Activated CD8-positive, alpha-beta memory T cell treated with anti-CD3 and anti-CD28 coated beads for 1 hour (primary cell): ENCODE measurements at places on chromosomes 3 and 15.

- no peak for DNase-seq
Measured at GRCh38 chr3:70829092-70829491, 516.7 kb upstream of the MDFIC2 start.

DNA sequence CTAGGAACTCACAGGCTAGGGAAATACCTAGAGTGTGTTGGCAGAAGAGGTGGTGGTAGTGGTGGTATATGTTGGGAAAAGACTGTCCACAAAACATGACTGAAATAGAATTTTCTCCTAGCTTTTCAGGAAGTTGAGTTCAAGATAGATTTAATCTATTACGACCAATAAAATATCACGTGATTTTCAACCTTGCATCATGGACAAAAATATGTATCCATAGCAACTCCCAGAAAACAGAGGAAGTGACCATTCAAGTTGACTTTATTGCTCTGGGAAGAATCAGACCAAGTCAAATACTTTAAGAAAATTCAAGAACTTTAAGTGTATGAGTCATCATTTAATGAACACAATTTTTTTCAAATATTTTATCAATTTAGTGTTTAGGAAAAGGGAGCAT lies 347.0 kb upstream of the ZNF385D start:
- DNase-seq, result no peak

GRCh38 chr3:141998669-141999290 lies 122.3 kb downstream of the ATP1B3 start:
- DNase-seq, result no peak

GRCh38 chr15:74399100-74399499 lies 31.7 kb upstream of the CYP11A1 start:
- no peak for DNase-seq

GRCh38 chr3:141860766-141861513 lies 15.5 kb upstream of the ATP1B3 start:
- DNase-seq, result no peak

- no peak for DNase-seq
Measured at GRCh38 chr3:130569461-130570365, 52.7 kb downstream of the COL6A6 start.

DNA sequence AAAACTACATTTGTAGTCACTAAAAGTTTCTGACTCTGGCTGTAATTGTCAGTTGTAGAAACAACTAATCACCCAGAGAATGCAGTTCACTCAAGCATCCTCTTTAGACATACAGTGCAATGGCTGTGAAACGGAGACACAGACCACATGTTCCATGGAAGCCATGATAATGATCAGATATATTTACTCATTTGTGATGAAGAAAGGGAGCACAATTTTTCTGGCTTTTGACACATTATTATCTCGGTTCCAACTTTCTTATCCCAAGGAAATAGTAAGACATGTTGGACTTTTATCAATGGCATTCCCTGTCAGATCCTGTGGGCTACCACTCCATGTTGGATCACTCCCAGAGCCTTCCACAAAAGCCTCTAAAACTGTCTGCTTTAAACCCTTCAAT lies 215.0 kb upstream of the LRIG1 start:
- DNase-seq, result no peak

- DNase-seq, result no peak
Measured at GRCh38 chr3:87436781-87437543, 160.6 kb upstream of the POU1F1 start.

DNA sequence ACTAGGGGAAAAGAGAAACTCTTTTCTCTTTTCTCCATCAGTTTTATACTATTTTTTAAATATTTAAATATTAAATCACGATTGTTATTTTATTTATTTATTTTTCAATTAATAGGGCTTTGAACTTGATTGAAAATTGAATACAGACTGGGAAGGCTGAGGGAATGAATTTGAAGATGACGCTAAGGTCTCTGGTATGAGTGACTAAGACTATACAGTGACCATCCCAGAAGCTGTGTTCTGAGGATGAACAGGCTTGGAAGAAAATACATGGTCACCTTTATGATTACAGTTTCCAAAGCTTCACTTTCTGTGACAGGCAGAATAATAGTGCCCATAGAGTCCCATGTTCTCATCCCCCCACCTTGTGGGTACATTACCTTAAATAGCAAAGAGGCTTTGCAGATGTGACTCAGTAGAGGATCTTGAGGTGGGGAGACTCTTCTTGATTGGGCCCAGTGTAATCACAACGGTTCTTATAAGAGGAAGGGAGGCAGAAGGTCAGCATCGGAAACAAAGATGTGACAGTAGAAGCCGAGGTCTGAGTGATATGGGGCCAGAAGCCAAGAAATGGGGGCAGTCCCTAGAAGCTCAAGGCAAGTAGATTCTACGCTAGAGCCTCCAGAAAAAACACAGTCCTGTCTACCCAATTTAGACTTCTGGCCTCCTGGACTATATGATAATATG lies 51.0 kb upstream of the LPP start:
- no peak for DNase-seq

- no peak for DNase-seq
Measured at GRCh38 chr3:46847744-46848143, 15.5 kb downstream of the MYL3 start.
